ENCODE measurements at places on chromosomes 3 and 15.

DNA sequence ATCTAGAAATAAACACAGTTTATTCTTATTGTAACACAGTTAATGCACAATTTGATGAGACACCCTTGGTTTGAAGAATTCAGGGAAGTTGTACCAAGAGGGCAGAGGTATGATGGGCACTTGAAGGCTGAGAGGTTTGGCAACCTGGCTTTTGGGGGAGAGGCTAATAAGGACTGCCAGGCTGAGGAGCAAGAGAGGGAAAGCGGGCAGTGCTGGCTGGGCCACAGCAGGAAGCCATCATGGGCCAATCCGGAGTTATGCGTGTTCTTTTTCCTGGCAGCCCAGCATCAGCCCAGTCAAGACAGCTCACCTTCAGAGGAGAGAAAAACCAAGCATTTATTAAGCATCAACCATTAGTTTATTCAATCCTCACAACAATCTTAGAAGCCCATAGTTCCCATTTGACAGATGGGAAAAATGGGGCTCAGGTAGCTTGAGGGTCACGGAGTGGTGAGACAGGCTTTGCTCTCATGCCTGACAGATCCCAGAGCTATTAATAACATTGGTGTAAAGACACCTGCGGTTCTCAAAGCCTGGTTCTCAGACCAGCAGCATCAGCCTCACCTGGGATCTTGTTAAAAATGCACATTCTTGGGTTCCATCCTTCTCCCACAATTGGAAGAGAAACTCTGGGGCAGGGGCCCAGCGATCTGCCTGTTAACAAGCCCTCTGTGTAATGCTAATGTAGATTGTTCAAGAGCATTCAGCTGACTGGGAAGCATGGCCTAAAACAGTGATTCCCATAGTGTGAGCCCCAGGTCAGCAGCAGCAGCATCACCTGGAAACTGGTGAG lies 183.7 kb downstream of the NTRK3 start:
- no peak for DNase-seq

- no peak for DNase-seq
Observed at GRCh38 chr3:79497447-79498111, 270.2 kb downstream of the ROBO1 start.

GRCh38 chr3:72523429-72524151 lies 324.7 kb downstream of the SHQ1 start:
- no peak for DNase-seq

- no peak for DNase-seq
Observed at GRCh38 chr3:195165265-195165609, 105.7 kb downstream of the XXYLT1 start.

GRCh38 chr15:50593761-50594160 lies 47.3 kb upstream of the USP50 start:
- DNase-seq, result no peak

DNA sequence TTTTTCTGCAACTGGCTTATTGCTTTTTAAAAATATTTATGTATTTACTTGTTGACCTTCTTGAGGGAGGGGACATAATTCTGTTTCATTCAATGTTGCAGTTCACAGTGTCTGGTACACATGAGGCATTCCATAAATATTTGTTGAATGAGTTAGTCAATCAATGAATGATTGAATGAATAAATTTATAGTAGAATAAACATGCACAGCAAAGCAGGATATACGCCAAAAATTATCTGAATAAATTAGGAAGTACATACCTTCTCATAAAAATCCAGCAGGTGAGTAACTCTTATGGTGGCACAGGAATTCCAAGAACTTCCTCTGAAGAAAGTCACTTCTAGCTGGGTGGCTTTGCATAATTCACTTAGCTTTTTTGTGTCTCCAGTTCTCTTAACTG lies 469.4 kb upstream of the ATP11B start:
- DNase-seq, result no peak

DNA sequence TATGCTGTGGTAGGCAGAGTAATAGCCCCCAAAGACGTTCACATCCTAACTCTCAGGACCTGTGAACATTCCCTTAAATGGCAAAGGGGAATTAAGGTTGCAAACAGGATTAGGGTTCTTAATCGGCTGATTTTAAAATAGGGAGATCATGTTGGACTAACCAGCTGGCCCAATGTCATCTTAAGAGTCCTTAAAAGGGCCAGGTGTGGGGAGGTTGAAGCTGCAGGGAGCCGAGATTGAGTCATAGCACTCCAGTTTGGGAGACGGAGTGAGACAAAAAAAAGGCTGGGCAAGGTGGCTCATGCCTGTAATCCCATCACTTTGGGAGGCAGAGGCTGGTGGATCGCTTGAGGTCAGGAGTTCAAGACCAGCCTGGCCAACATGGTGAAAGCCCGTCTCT lies 1.6 kb upstream of the FLNB start:
- DNase-seq, result no peak

DNA sequence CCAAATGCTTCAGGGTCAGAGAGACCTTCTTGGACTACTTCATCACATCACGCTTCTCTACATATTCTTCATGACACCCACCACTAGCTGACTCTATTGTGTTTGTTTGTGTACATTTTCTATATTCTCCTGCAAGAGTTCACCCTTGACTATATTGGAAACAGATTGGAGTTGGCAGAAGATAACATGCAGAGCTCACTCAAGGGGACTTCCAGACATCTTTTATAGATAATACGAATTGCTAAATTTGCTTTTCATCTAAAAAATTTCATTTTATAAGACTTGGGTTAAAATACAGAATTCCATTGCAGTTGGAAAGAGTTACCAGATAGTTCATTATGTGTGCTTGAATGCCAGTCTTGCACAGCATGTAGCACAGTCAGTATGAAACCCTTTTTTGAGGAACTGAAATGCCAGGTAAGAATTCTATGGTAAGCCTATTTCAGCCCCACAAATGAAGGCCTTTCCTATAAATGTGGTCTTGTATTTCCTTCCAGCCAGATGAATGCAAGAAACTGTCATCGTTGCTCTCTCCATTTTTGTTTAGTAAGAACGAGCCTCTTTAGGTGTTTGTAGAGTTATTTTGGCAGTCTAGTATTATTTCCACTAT lies 177.6 kb downstream of the GHSR start:
- no peak for DNase-seq

DNA sequence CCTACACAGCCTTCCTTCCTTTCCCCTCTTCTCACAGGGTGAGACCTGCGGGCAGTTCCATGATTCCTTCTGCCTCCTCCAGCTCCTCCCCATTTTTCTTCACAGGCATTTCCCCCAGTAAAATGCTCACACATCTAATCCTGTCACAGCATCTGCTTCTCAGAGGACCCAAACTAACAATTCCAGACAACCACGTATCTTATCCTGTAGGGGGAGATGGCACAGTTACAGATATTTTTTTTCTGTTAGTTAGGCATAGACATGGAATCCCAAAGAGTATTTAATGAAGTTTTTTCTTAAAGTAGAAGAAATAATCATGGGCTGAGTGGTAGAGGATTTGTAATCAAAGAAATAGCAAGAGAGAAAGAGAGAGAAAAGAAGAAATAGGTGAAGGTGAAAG lies 373.1 kb upstream of the ADAMTS9 start:
- DNase-seq, result no peak

- no peak for DNase-seq
Observed at GRCh38 chr15:55802600-55803376, 59.8 kb upstream of the PRTG start.

GRCh38 chr3:51379746-51380455 lies 5.2 kb upstream of the MANF start:
- DNase-seq, result no peak

DNA sequence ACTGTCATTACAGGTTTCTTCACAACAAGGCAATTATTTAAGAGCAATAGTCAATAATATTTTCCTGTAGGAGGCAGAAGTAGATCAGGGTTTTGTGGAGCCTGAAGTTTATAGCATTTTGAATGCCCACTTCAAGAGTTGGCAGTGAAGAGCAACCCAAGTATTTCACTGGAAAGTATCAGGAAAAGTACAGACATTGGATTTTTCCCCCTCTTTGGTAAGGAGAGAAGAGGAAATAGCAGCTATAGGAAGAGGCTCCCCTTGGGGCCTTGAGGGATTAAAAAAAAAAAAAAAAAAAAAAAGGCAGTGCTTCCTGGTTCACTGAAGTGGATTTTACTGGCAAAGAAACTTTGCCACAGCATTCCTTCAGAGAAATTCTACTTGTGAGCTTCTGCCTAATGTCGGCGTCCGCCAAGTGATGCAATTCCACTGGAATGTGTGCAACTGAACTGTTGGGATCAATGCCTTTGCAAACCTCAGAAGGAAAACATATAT lies 5.7 kb upstream of the CNTN6 start:
- DNase-seq, result peak; percentile 77

- peak; percentile 99 for DNase-seq
Observed at GRCh38 chr15:85047271-85047948, 65.8 kb downstream of the PDE8A start.

DNA sequence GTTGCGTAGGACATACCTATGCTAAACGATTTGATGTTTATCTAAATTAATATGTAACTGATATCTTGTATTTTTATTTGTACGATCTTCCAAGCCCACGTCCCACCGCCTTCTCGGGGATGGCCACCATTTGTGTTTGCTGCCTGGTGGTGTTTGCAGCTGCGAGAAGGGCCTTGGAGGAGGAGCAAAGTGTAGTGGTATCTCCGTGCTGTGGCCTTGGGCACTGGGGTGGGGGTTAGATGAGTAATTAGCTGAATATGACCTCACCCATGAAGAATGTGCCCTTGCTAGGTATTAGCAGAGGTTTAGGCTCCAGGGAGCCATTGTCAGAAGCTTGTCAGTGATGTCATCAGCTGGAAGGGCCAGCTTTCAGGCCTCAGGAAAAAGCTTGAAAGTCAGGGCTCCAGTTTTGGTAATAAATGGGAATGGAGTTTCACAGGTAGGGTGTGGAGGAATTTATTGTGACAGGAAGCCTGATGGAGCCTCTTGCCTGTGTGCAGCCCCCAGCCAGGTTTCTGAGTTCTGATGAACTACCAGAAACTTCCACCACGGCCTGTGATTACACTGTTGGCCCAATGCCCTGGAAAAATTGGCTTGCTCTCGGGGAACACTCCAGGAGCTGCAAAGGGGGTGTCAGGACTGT lies 41.0 kb downstream of the FLNB start:
- peak; percentile 93 for DNase-seq

DNA sequence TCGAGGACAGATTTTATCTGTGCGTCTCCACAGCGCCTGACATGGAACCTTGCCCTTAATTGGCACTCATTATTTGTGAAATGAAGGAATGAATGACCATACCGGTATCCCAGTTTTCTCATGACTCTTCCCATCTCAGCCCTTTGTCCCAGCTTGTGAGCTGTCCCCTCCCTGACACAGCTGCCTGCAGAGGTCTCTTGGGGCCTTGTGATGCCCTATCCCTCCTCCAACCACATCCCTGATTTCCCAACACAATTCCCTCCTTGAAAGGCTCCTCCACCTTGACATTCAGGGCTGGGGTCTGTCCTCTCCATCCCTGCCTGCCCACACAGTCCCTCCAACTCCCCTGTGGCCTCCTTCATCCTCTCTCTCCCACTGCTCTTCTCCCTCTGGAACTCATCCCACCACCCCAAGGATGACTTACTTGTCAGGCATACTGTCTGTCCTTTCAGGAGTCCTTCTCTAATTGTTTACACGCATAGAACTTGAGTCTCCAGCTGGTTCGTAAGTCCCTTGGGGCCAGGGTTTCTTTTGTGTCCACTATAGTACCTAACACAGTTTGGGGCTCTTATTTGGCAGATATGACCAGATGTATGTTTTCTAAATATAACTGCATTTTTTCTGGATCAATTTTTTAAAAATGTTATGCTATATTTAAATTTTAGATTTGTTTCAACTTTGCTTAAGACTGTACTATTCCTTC lies 35.6 kb upstream of the FILIP1L start:
- no peak for DNase-seq

DNA sequence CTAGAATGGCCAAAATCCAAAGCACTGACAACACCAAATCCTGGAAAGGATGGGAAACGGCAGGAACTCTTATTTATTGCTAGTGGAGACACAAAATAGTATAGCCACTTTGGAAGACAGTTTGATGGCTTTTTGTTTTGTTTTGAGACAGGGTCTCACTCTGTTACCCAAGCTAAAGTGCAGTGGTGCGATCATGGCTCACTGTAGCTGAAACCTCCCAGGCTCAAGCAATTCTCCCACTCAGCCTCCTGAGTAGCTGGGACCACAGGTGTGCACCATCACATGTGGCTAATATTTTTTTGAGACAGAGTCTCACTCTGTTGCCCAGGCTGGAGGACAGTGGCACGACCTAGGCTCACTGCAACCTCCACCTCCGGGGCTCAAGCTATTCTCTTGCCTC lies 27.3 kb upstream of the GPR160 start:
- DNase-seq, result no peak

DNA sequence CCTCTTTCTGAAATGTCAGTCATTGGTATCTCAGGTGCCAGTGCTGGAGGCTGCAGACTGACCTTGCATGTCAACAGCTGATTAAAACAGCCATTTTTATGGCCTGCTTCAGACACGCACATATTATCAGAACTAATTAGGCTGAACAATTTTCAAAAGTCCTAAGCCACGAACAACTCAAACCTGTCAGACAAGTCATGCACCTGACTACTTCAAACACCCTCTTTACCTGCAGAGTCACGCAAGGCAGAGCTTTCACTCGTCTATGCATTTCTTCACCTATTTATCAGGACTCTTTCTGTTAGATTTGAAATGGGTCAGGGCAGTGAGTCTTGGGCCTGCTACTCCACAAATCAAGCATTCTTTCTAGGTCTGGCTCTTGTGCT lies 26.7 kb downstream of the CLK3 start:
- DNase-seq, result no peak

- no peak for DNase-seq
Observed at GRCh38 chr3:28980631-28981030, 300.2 kb upstream of the RBMS3 start.

DNA sequence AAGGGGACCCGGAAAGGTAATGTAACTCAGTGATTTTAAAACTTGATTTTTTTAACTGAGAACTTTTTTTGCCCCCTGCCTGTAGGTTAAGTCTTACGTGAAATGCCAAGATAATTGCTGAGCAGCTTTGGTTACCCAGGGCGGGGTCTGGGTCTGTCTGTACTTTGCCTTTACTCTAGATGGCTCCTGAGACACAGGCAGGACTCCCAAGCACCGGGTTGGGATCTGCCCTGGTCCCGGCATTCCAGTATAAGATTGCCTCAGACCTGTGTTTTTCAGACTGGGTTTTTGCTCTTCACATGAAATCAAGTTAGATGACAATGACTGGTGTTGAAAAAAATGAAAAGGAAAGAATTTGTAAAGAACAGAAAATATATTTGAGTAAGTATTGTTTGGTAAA lies 40.3 kb downstream of the WDR76 start:
- DNase-seq, result no peak

DNA sequence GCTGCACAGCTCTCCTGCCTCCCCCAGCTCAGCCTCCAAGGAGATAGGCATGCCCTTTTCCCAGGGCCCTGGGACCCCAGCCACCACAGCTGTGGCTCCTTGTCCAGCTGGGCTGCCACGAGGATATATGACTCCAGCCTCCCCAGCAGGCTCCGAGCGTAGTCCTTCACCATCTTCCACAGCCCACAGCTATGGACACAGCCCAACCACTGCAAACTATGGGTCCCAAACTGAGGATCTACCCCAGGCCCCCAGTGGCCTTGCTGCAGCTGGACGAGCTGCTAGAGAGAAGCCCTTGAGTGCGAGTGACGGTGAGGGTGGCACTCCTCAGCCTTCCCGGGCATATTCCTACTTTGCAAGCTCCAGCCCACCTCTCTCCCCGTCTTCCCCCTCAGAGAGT lies 20.5 kb upstream of the APEH start:
- no peak for DNase-seq

Data from iris pigment epithelial cell (primary cell).